Large intestine (tissue), 12 donors: ENCODE measurements at places on chromosomes 13 and 19. TPM values are rescaled to one million over a fixed set of nuclear protein-coding genes. Genes with fewer than 3 reads are reported as not detected.

GRCh38 chr13:33263976-33264619 lies 21.5 kb downstream of the STARD13 start:
- no peak overlapping the region for H3K27ac ChIP-seq
- no peak overlapping the region for H3K4me3 ChIP-seq
- DNase-seq = no peak
- H3K4me1 ChIP-seq = peaks cover 14% of the 10 kb centered on the region
- H3K36me3 ChIP-seq = no peaks in the 10 kb centered on the region

The TSKS gene
- polyA plus RNA-seq = 0.15 TPM

The IPO5 gene
- polyA plus RNA-seq = 108 TPM

GRCh38 chr13:113952151-113952982 lies 21.5 kb downstream of the C13orf46 start:
- DNase-seq = no peak
- H3K27me3 ChIP-seq = no peaks in the 10 kb centered on the region
- no peaks in the 10 kb centered on the region for H3K36me3 ChIP-seq

The COX6B2 gene
- polyA plus RNA-seq = 1.3 TPM

The CABP5 gene
- not detected for polyA plus RNA-seq

DNA sequence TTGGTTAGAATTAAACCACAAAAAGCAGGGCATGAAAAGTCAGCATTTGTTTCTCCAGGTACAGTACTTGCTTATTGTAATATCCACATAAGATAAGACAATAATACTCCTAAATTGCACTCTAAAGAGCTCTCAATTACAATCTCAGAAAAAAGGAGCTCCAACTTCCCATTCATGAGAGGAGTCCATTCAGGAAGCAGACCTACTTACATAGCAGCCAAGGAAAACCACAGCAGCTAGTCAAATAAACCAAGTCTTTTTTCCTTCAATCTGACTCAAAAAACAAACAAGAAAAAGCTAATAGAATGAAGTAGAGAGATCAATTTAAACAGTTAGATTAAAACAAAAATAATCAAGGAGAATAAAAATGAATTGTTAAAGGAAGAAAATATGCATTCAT lies 885.2 kb upstream of the SLITRK6 start:
- no peaks in the 10 kb centered on the region for H3K4me1 ChIP-seq
- H3K27me3 ChIP-seq = no peaks in the 10 kb centered on the region
- H3K27ac ChIP-seq = no peak overlapping the region
- no peak for DNase-seq
- no peak overlapping the region for H3K4me3 ChIP-seq

The NLRP11 gene
- polyA plus RNA-seq = 0.04 TPM

The SDHAF1 gene
- polyA plus RNA-seq = 23.4 TPM

DNA sequence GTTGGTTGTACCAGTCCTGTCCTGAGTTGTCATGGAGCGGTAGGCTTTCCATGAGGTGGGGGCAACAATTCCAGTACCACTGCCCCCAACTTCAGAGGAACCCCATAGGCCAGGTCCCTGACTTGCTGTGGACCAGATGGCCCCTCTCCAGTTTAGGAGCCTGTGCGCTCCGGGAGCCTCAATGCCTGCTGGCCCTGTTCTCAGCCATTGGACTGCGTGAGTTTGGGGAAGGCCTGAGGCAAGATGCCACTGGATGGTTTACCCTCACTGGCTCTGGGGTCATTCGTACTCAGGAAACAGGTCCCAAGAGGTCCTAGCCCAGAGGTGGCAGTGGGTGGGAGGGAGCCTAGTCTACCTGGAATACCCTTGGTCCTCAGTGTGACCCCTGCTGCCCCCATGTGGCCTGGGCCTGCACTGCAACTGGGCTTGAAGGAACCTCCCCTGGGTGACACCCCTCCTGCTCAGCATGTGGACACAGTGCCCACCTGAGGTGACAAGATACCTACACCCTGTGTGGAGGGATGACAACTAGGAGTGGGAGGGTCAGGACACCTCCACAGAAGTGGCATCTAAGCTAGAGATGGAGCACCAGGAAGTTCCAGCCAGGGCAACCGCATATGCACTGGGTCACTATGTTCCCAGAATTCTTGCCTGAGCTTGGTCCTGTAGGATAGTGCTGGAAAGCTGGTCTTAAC lies 6.0 kb upstream of the PRR19 start:
- no peaks in the 10 kb centered on the region for H3K27me3 ChIP-seq
- H3K36me3 ChIP-seq = peaks cover 50% of the 10 kb centered on the region
- H3K4me1 ChIP-seq = peaks cover 20% of the 10 kb centered on the region

DNA sequence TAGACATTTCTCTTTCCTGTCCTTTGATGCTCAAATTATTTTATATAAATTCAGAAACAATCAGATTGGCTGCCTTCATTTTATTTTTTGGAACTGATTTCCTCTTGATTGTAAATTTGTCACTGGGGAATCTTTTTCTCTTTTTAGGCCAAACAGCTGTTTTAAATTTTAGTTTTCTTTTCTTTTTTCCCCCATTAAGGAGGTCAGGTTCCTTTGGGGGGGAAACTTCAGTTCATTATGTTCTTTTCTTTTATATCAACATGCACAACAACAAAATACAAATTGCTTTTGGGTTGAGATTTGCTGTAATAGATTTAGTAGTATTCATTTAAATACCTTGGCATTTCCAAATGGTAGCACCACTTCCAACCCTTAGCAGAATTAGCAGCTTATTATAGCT lies 264.8 kb upstream of the SPRY2 start:
- no peaks in the 10 kb centered on the region for H3K4me1 ChIP-seq
- H3K27me3 ChIP-seq = no peaks in the 10 kb centered on the region
- H3K36me3 ChIP-seq = no peaks in the 10 kb centered on the region
- no peak overlapping the region for H3K4me3 ChIP-seq
- no peak overlapping the region for H3K27ac ChIP-seq
